ENCODE measurements at places on chromosomes 12 and 14. TPM values are rescaled to one million over a fixed set of nuclear protein-coding genes. Genes with fewer than 3 reads are reported as not detected.

Gene SLC17A8
- not detected for total RNA-seq

Gene PPP2R3C
- total RNA-seq = 39.2 TPM

Gene SENP1
- 8.9 TPM for total RNA-seq

Gene KIF26A
- total RNA-seq = 6.1 TPM

Gene ADAM21
- under 0.01 TPM for total RNA-seq

Gene NRXN3
- not detected for total RNA-seq

Gene ADAMTS20
- total RNA-seq = not detected

Gene NGB
- not detected for total RNA-seq

Gene NKX2-1
- total RNA-seq = under 0.01 TPM

Gene SERPINA9
- total RNA-seq = not detected

Gene PRB2
- not detected for total RNA-seq

Gene SETD1B
- 1.3 TPM for total RNA-seq

Gene SOAT2
- not detected for total RNA-seq

DNA sequence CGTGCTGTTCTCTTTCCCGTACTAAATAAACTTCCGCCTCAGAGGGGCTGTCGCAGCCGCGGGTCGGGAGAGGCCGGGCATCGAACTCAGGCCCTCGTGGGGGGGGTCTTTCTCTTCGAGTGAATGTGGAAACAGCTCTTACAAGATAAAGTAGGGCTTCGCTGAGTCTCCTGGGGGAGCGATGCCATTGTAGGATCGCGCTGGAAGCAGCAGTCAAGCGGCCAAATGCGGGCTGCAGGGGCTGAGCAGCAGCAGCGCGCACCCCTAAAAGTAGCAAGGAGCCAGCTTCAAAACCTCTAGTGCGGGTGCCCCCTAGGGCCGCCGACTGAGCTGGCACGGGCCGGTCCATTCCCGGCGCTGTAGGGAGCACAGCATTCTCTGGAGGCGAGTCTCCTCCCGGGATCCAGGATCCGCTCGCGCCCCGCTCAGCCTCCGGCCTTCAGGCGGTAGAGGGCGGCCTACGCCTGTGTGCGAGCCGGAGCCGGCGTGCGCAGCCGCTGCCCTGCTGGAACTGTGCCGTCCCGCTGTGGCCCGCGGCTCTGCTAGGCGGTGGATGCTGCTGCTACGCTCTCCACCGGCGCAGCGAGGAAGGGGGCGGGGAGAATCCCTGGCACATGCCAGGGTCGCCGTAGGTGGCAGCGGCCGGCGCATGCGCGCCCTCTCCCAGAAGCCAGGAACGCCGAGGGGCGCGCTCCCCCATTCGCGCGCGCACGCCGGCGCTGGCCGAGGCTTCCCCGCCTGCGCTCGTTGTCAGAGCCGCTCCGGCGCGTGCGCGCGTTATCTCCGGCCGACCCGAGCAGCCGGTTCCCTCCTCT, at the start of gene FUT8:
FUT8 (plus strand) TSS at position 699 of the 815 bp plus-strand sequence. CDS start 148,834 bp downstream, outside the sequence.
- DNase-seq = peak; percentile 96

DNA sequence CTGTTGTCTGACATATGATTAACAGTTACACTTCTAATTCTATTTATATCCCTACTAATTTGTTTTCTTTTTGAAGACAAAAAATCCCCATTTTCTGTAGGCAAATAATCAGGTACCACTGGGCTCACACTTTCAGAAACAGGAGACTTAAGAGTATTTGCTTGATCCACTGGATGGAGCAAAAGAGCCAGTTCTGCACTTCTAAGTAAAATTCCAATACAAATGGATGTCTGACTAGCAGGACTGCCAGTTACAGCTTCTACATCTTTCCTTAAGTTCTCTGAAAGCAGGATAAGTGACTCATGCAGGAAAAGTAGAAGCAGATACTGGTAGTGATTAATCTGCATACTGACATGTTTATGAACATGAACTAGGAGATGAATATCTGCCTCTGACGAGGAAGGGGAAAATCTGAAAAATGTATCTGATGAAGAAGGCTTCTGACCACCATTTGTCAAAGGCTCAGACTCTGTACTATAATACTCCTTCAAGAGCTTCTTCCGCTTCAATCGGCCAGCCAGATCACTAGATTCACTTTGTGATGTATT, 73.8 kb upstream of the ANKS1B start:
- peak; percentile 34 for DNase-seq

DNA sequence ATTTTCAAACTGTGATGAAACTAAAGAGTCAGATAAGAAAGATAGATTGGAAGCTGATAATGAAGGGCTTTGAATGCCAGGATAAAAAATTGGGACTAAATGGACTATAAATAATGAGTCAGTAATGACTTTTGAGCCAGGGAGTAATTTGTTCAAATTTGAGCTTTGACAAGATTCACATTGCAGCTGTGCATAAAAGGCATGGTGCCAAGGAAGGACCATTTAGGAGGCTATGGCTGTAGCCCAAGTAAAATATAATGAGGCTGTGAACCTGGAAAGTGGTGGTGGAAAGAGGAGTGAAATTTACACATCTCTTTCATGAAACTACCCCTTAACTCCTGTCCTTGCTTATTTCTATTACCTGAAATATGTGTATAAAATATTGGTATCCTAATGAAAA, 218.5 kb downstream of the SLC6A15 start:
- DNase-seq = no peak

DNA sequence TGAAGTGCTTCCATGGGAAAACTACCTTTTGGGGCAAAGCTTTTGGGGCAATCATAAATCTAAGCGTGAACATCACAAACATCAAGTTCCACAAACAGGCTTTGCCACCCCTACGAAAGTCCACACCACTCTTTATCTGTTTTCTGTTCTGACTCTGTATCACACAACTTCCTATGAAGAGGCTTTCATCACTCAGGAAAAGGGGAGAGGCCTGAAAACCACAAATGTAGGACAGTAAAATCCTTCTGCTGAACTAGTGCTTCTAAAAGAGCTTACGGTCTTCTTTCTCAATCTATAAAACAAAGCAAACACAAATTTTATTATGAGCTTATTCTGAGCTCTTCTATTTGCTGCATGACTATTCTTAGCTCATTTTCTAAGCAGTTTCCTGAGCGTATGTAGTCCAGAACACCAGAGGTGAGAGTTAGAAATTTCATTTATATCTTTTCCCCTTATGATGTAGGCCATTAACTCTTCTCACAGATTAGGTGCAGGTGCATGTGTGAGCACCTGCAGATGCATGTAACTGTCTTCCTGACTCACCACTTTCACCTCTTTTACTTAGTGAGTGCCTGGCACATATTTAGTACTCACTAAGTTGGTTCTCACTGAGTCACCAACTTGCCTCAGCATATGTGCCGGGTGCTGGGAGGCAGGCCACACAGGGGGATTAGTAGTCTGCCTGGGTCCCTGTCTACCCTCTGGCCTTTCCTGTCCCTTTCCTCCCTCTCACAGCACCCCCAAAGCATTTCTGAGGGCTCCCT, 32.9 kb upstream of the SYCP3 start:
- DNase-seq = no peak

- DNase-seq = peak; percentile 34
Observed at GRCh38 chr12:64010069-64010686, 165.7 kb downstream of the SRGAP1 start.

DNA sequence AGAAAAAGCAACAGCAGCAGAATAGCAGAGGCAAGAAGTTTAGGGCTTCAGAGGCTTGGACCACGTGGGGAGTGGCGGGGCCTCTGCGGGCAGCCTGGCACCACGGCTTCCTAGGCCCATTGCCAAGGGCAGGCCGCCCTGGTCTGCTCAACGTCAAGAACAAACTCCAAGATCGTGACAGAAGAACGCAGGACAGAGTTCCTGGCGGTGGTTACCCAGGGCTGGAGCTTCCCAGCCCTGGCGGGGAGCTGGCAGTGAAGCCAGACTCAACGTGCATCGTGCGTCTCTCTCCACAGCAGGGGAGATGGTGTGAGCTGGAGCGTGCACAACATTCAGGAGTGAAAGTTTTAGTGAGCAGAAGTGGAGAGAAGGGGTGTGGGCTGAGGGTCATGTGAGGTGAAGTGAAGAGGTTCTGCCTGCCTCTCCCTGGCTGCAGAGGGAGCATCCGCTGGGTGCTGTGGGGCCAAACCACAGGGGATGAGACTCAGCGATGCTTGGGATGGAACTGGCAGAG, 13.9 kb upstream of the CACNA2D4 start:
- no peak for DNase-seq

- no peak for DNase-seq
Observed at GRCh38 chr14:91834571-91834970, 32.8 kb downstream of the TC2N start.

- no peak for DNase-seq
Observed at GRCh38 chr12:33265033-33265731, 174.4 kb downstream of the SYT10 start.

DNA sequence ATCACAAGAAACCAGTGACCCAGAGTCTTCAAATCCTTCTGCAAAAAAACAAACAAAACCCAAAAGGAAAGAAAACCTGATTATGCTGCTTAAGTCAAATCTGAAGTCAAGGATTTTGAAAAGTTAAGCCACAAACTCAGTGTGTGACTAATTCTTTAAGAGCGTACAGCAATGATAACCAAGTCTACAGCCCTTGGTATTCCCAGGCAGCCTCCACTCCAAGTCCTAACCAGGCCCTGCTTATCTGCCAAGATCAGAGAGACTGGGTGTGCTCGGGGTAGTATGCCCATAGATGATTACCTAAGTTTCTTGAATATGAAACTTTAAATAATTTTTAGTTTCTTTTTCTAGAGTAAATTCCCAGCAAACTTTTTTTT, 13.1 kb downstream of the PGAM5 start:
- no peak for DNase-seq

DNA sequence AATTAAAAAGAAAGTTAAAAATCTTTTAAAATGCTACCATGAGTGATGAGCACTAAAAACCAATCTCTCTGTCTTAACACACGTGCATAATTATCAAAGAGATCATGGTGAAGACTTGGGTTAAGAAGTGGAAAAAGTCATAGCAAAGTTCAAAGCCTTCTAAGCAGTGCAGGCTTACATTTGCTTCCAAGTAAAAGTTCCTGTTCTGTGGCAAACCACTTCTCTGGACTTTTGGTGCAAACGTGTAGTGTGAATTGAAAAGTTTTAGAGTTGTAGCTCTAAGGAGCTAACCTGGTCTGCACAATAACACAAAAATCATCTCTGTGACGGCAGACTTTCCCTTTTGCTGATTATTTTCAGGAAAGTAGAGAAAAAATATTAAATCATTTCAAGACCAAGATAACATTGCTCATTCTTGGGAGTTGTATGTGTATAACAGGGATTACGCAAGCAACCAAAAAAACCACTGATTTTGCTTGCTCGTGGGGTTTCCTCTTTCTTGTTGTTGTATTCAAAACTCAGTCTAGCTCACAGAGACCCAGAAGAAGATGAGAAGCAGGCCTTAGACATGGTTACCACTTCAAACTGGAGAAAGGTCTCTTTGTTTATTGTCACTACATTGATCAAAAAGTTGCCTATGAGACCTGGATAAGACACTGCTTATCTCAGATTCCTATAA, 2.3 kb upstream of the GLIPR1 start:
- no peak for DNase-seq

DNA sequence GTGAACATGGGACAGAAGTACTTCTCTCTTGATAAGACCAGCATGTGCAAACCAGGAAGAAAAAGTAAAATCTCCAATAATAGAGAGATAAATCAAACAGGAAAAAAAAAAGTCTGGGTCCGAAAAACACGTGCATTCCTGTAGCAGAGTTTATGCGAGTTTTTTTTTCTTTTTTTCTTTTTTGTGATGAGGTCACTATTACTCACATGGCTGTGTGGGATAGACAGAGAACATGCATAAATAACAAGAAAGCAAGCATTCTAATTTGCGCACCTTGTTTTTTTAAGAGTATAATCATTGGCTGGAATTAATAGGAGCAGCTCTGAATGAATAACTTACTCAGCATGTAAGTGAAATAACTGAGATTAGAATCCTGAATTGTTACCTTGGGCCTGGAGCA, 91.9 kb upstream of the CPM start:
- peak; percentile 40 for DNase-seq

DNA sequence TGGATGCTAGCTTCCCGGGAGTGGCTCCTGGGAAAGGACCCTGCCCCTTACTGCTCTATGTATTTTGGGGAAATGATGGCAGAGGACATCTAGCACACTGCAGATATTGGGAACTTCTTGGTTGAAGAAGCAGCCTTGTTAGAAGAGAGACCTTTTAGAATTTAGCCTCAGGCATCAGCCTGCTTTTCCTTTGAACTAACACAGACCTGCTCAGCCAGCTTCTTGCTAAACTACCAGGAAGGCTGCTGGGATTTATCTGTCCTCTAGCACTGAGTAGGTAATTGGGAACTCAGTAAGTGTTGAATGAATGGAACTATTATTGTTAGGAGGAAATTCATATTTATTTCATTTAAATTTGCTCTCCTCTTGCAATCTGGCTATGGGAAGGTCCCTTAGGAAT, 77.3 kb downstream of the DRAM1 start:
- DNase-seq = no peak

DNA sequence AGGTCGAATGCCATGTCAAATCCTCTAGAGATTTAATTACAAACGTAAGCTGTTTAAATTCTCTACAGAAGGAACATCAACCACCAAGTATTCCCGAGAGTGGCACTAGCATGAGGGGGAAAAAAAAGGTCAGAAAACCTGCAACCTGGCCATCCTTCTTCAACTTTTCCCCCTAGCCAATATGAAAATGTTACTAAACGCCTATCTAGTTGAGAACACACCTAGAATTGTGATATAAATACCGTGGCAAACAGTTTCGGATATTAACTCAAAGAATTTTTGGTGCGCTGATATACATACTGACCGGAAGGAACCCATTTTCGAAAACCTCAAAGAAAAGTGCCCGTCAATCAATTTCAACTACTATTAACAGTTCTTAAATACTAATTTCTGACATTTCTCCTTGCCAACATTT, 1.8 kb downstream of the HNRNPC start:
- DNase-seq = no peak

DNA sequence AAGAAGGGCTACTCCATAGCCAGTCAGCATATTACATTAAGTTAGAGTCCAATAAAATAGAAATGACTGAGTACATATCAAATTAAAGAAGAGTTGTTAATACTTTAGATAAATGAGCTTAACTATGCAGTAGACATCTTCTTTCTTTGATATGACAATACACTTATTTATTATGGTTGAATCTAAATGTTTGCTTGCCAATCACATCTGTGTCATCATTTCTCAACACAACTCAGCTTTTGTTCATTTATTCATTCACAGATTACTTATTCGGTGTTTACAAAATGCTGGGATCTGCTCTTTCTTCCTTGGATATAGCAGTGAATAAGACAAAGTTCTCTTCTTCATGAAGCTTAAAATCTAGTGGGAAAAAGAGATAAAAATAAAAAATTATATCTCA, 614.6 kb upstream of the ATP2B1 start:
- DNase-seq = no peak

DNA sequence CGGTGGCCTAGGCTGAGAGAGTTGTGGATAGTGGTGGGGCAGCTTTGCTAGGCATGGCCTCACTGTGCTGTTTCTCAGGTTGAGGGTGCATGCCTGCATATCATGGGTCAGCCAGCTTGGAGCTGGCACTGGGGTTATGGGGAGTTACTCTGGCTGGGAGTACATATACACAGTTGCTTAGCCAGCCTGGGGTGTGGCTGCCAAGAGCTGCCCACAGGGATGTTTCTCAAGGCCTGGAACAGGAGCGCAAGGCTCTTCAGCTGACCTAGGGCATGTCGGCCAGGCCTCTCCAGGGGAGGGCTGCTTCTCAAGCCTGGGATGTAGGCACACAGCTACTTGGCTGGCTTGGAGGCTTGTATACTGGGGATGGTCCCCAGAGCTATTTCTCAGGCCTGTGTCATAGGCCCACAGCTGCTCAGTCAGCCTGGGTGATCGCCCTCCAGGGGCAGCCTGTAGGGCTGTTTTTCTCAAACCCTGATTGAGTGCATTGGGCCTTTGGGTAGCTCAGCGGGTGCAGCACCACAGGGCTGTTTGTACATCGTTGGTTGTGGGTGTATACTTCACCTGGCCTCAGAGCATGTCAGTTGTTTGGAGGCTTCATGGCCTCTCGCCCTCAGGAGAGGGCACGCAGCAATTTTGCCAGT, 114.9 kb downstream of the METTL25 start:
- DNase-seq = no peak

Data from lung microvascular endothelial cell (primary cell).